Immature natural killer cell (primary cell): ENCODE measurements at places on chromosomes 3 and 15. TPM values are rescaled to one million over a fixed set of nuclear protein-coding genes. Genes with fewer than 3 reads are reported as not detected.

The GNB4 gene
- polyA plus RNA-seq = 3.0 TPM

- H3K4me1 ChIP-seq = no peaks in the 10 kb centered on the region
- no peak overlapping the region for H3K27ac ChIP-seq
- H3K4me3 ChIP-seq = no peak overlapping the region
- no peak for DNase-seq
These were observed 85.8 kb upstream of the SATB1 start for GRCh38 chr3:18510947-18511346.

DNA sequence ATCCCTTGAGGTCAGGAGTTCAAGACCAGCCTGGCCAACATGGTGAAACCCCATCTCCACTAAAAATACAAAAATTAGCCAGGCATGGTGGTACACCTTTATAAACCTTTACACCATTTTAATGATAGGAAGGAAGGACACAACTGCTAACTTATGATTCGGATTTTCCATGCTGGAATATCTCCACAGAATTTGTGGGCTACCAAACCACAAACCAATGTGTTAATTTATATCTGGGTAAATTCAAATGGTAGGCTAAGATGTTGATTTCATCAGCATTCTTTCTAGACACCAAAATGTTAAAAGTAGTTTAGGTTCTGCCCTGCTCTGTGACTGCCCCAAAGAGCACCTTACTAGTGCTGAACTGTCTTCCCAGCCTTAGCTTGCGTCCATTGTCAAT is 72.8 kb downstream of the POLQ start:
- no peak for DNase-seq
- H3K4me3 ChIP-seq = no peak overlapping the region
- no peaks in the 10 kb centered on the region for H3K27me3 ChIP-seq
- H3K4me1 ChIP-seq = no peaks in the 10 kb centered on the region

DNA sequence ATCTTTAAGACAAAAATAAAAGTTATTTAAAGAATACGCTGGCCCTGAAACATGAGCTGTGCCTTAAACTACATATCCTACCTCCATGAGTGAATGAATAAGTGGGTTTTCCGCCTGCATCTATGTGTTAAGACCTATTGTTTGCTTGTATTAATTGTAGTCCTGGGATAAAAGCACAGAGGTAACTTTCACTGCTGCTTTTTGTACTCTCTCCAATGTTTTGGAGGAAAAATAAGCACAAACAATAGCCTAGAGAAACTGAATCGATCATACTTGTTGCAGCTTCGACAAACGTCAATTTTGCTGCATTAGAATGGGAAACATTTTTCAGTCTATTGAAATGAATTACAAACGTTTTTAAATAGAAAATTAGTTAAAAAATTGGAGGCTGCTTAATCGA is 1.3 kb upstream of the CTNNB1 start:
- no peak overlapping the region for H3K27ac ChIP-seq
- peaks cover 38% of the 10 kb centered on the region for H3K4me1 ChIP-seq
- H3K36me3 ChIP-seq = no peaks in the 10 kb centered on the region
- no peak for DNase-seq

The GOLGA6L7 gene
- polyA plus RNA-seq = not detected

DNA sequence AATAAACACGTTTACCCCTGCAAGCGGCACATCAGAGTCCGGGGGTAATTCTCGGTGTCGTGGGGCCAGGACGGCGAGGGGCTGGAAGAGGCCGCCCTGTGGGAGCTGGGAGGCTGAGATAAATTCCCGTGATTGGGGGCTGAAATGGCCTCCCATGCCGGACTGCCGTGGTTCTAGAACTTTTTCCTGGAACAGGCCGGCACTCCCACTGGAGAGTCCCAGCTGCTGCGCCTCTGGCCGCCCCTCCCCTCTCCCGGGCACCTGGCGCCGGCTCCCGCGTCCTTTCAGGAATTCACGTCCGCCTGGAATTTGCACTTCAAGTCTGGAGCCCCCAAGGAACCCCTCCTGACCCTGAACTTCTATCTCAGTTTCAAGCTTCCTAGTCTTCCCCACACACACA is 10.8 kb upstream of the LRRC2 start:
- no peaks in the 10 kb centered on the region for H3K27me3 ChIP-seq
- H3K36me3 ChIP-seq = no peaks in the 10 kb centered on the region
- H3K4me1 ChIP-seq = no peaks in the 10 kb centered on the region
- DNase-seq = no peak
- no peak overlapping the region for H3K27ac ChIP-seq

The SOX14 gene
- polyA plus RNA-seq = not detected

DNA sequence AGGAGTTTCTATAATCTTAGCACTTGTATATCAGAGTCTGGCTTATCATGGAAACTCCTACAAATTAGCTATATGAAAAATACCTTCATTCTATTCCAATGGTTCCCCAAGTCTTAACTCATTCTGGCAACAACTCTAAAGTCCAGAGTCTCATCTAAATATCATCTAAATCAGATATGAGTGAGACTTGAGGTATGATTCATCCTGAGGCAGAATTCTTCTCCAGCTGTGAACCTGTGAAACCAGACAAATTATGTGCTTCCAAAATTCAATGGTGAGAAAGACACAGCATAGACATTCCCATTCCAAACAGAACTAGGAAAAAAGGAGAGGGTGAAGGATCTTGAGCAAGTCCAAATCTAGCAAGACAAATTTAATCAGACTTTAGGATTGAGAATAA is 138.8 kb downstream of the THRB start:
- H3K36me3 ChIP-seq = no peaks in the 10 kb centered on the region
- no peaks in the 10 kb centered on the region for H3K4me1 ChIP-seq
- H3K27ac ChIP-seq = no peak overlapping the region
- peaks cover 6% of the 10 kb centered on the region for H3K27me3 ChIP-seq
- no peak for DNase-seq
- H3K4me3 ChIP-seq = no peak overlapping the region
